ENCODE measurements at places on chromosomes 2 and 18. TPM values are rescaled to one million over a fixed set of nuclear protein-coding genes. Genes with fewer than 3 reads are reported as not detected.

The PDE11A gene
- total RNA-seq, result not detected

The CPO gene
- not detected for total RNA-seq

The KLHL14 gene
- total RNA-seq, result not detected

The ASAP2 gene
- total RNA-seq, result 0.74 TPM

The ZC3H6 gene
- total RNA-seq, result 8.0 TPM

The LBH gene
- 61.1 TPM for total RNA-seq

The PKDCC gene
- total RNA-seq, result 0.11 TPM

The KCTD18 gene
- 12.3 TPM for total RNA-seq

The C1GALT1C1L gene
- total RNA-seq, result 0.74 TPM

The SPATA3 gene
- total RNA-seq, result not detected

The GALNT5 gene
- total RNA-seq, result not detected

The RAPGEF4 gene
- 0.92 TPM for total RNA-seq

The CCDC68 gene
- total RNA-seq, result not detected

The SLC11A1 gene
- total RNA-seq, result 0.18 TPM

The CCDC150 gene
- total RNA-seq, result 13.6 TPM
